ENCODE measurements at places on chromosomes 5 and 9. TPM values are rescaled to one million over a fixed set of nuclear protein-coding genes. Genes with fewer than 3 reads are reported as not detected.

Gene ZNF608
- total RNA-seq = 22.0 TPM

Gene LEAP2
- 3.3 TPM for total RNA-seq

Gene CCNJL
- total RNA-seq = 0.09 TPM

Gene CCNB1
- total RNA-seq = 12.7 TPM

Gene CAMK2A
- not detected for total RNA-seq

Gene SHOC1
- total RNA-seq = not detected

Gene NMUR2
- not detected for total RNA-seq

Gene TAF11L10
- not detected for total RNA-seq

Gene OTULINL
- total RNA-seq = 0.27 TPM

Gene CRB2
- total RNA-seq = 1.0 TPM

Gene GPR151
- not detected for total RNA-seq

- no peaks in the 10 kb centered on the region for H3K36me3 ChIP-seq
- no peak for DNase-seq
Observed at GRCh38 chr9:129509533-129509928, 111.4 kb downstream of the C9orf50 start.

- H3K27me3 ChIP-seq = peaks cover 9% of the 10 kb centered on the region
- no peaks in the 10 kb centered on the region for H3K4me1 ChIP-seq
- no peak for DNase-seq
- H3K4me3 ChIP-seq = no peak overlapping the region
- no peak overlapping the region for H3K27ac ChIP-seq
Observed at GRCh38 chr9:129289883-129290282, 111.8 kb upstream of the IER5L start.

- H3K36me3 ChIP-seq = no peaks in the 10 kb centered on the region
- no peak overlapping the region for H3K4me3 ChIP-seq
- H3K4me1 ChIP-seq = peaks cover 11% of the 10 kb centered on the region
- no peak overlapping the region for H3K27ac ChIP-seq
Observed at GRCh38 chr9:128242828-128243214, 33.0 kb downstream of the GOLGA2 start.

DNA sequence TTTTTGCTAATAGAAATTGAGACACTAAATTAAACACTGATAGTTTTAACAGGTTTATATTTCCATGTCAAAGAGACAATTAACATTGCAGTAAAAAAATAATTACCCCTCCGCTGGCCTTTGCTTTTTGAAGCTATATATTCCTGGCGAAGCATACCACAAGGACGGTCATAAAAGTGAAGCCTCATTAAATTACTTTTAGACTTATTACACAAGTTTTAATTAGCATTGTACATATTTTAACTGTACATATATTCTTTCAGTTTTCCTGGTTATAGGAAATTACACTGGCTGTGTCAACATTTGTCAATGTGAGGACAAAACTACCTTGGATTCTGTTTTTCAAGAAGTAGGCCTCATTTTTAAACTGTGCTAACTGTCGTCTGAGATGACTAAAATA lies 1.2 kb downstream of the CDKN2A start:
- peak overlapping the region; percentile 14 for H3K27ac ChIP-seq
- peaks cover 25% of the 10 kb centered on the region for H3K4me1 ChIP-seq
- DNase-seq = no peak
- H3K36me3 ChIP-seq = peaks cover 6% of the 10 kb centered on the region

GRCh38 chr9:132370592-132370991 lies 15.8 kb upstream of the SETX start:
- peaks cover 6% of the 10 kb centered on the region for H3K36me3 ChIP-seq
- H3K27me3 ChIP-seq = no peaks in the 10 kb centered on the region
- no peak for DNase-seq
- H3K4me3 ChIP-seq = no peak overlapping the region

DNA sequence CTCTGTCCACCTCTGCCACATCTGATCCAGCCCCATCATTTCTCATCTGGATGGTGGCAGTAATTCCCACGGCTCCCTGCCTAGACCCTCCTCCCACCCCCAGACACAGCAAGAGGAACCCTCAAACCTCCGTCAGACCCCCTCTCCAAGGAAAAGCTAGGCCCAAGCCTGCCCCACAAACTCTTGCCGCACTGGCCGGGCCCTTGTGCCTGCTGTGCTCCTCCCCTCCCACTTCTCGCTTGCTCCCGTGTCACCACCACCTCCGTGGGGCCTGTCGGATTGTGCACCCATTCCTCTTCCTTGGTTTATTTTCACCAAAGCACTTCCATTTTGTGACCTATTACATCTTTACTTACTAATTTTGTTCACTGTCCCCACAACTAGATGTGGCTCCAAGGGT lies 14.2 kb downstream of the BARX1 start:
- peaks cover 53% of the 10 kb centered on the region for H3K27me3 ChIP-seq
- H3K36me3 ChIP-seq = no peaks in the 10 kb centered on the region
- H3K27ac ChIP-seq = no peak overlapping the region
- H3K4me1 ChIP-seq = peaks cover 9% of the 10 kb centered on the region
- no peak overlapping the region for H3K4me3 ChIP-seq
- no peak for DNase-seq

- H3K4me1 ChIP-seq = no peaks in the 10 kb centered on the region
- no peak for DNase-seq
- no peaks in the 10 kb centered on the region for H3K27me3 ChIP-seq
- H3K4me3 ChIP-seq = no peak overlapping the region
Observed at GRCh38 chr5:153516504-153517240, 26.2 kb downstream of the GRIA1 start.

- DNase-seq = no peak
- H3K36me3 ChIP-seq = peaks cover 87% of the 10 kb centered on the region
- H3K27me3 ChIP-seq = no peaks in the 10 kb centered on the region
- no peak overlapping the region for H3K4me3 ChIP-seq
- H3K4me1 ChIP-seq = no peaks in the 10 kb centered on the region
Observed at GRCh38 chr9:120463765-120464164, 116.2 kb downstream of the CDK5RAP2 start.

- no peak for DNase-seq
- no peaks in the 10 kb centered on the region for H3K27me3 ChIP-seq
- H3K4me1 ChIP-seq = no peaks in the 10 kb centered on the region
- H3K4me3 ChIP-seq = no peak overlapping the region
Observed at GRCh38 chr5:159231167-159231566, 21.8 kb upstream of the RNF145 start.

DNA sequence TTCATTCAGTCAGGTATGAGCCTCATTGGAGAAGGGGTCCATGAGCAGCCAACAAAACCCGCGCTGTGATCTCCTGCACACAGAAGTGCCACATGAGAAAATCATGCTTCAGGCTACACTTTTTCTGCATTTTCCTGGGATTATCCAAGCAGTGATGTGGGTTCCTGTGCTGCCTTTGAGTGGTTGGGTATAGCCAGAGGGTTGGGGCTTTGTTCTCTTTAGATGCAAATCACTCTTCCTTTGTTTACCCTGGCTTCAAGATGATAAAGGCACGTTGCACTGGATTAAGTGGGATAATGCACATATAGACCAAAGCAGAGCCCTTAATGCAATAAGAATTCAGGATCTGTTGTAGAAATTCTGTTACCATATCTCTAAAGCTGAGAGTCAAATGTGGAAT lies 18.7 kb downstream of the ECM2 start:
- no peaks in the 10 kb centered on the region for H3K36me3 ChIP-seq
- H3K4me3 ChIP-seq = no peak overlapping the region
- H3K4me1 ChIP-seq = no peaks in the 10 kb centered on the region
- DNase-seq = no peak

- peaks cover 15% of the 10 kb centered on the region for H3K4me1 ChIP-seq
Observed at GRCh38 chr5:179837076-179838011, 16.6 kb downstream of the SQSTM1 start.

GRCh38 chr5:18754201-18754600 lies 1119.9 kb downstream of the TAF11L14 start:
- H3K4me1 ChIP-seq = peaks cover 5% of the 10 kb centered on the region
- DNase-seq = no peak
- no peaks in the 10 kb centered on the region for H3K27me3 ChIP-seq
- no peak overlapping the region for H3K27ac ChIP-seq
- H3K36me3 ChIP-seq = no peaks in the 10 kb centered on the region
- no peak overlapping the region for H3K4me3 ChIP-seq

DNA sequence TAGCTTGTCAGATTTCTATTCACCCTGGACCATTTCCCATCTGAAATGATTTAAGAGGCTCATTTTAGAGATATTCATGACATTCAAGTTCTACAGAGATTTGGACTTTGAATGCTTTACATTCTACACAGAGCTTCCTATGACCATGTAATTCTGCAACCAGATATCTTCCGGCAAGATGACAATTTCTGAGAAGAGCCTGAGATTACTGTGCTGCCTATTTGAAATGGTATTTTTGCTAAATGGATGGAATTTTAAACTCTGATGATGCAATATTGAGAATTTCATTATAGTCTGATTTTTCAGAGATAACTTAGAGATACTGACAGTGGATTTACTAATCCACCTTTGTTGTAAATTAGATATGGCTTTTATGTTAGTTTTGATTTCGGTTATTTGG lies 16.0 kb upstream of the ACOT12 start:
- H3K4me3 ChIP-seq = no peak overlapping the region
- H3K36me3 ChIP-seq = peaks cover 17% of the 10 kb centered on the region
- no peaks in the 10 kb centered on the region for H3K4me1 ChIP-seq
- no peak overlapping the region for H3K27ac ChIP-seq

DNA sequence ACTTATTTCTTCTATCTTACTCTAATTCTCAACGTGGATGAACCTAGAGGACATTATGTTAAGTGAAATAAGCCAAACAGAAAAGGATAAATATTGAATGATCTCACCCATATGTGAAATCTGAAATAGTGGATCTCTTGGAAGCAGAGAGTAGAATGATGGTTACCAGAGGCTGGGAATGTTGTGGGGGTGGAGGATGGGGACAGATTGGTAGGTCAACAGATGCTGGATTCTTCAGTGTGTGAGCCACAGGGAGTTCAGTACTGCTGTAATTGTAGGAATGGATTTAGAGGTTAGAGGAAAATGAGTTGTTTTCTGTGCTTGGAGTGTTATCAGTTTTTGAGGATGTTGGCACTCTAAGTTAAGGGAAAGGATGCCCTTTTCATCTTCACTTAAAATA lies 190.6 kb downstream of the FBXL7 start:
- H3K36me3 ChIP-seq = no peaks in the 10 kb centered on the region
- no peak for DNase-seq
- H3K27ac ChIP-seq = no peak overlapping the region
- H3K27me3 ChIP-seq = no peaks in the 10 kb centered on the region
- no peaks in the 10 kb centered on the region for H3K4me1 ChIP-seq

- H3K4me1 ChIP-seq = peaks cover 96% of the 10 kb centered on the region
- H3K27ac ChIP-seq = peak overlapping the region; percentile 97
- H3K4me3 ChIP-seq = peak overlapping the region; percentile 41
Observed at GRCh38 chr9:33135470-33135958, 31.6 kb downstream of the B4GALT1 start.

- H3K27ac ChIP-seq = no peak overlapping the region
- peaks cover 6% of the 10 kb centered on the region for H3K27me3 ChIP-seq
- H3K36me3 ChIP-seq = no peaks in the 10 kb centered on the region
- no peaks in the 10 kb centered on the region for H3K4me1 ChIP-seq
- DNase-seq = no peak
Observed at GRCh38 chr9:89116064-89116804, 62.4 kb downstream of the SHC3 start.

DNA sequence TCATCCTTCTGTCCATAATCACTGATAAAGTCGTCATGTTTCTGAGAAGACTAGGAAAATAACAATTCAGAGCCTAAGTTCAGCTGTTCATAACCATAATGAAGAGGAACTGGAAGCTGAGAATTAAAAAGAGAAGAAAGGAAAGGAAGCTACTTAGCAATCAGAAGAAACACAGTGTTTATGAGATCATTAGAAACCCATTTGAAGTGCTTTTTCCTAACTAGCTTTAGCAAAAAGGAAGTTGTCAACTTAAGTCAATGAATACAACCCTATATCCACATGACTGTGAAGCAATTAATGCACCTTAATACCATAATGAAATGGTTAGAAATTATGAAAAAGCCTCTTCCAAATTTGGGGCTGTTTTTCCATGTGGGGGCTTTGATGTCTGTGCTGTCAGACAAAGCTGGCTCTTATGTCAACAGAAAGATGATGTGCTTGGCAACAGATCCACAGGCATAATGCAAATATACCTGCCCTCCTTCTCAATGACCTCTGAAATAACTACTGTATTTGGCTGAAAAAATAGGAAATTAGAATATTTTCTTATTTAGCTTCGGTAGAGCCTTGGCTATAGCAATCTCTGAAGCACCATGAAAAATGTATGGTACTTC lies 463.5 kb downstream of the RASEF start:
- H3K4me1 ChIP-seq = no peaks in the 10 kb centered on the region
- H3K27me3 ChIP-seq = no peaks in the 10 kb centered on the region
- no peak for DNase-seq
- H3K4me3 ChIP-seq = no peak overlapping the region

- H3K27me3 ChIP-seq = no peaks in the 10 kb centered on the region
- H3K4me1 ChIP-seq = peaks cover 19% of the 10 kb centered on the region
- H3K36me3 ChIP-seq = peaks cover 43% of the 10 kb centered on the region
Observed at GRCh38 chr9:93071464-93071863, 13.0 kb downstream of the SUSD3 start.

GRCh38 chr5:119290161-119290569 lies 65.7 kb upstream of the TNFAIP8 start:
- peak overlapping the region; percentile 89 for H3K27ac ChIP-seq
- no peak for DNase-seq
- no peaks in the 10 kb centered on the region for H3K27me3 ChIP-seq
- H3K4me3 ChIP-seq = peak overlapping the region; percentile 75
- H3K4me1 ChIP-seq = peaks cover 85% of the 10 kb centered on the region

DNA sequence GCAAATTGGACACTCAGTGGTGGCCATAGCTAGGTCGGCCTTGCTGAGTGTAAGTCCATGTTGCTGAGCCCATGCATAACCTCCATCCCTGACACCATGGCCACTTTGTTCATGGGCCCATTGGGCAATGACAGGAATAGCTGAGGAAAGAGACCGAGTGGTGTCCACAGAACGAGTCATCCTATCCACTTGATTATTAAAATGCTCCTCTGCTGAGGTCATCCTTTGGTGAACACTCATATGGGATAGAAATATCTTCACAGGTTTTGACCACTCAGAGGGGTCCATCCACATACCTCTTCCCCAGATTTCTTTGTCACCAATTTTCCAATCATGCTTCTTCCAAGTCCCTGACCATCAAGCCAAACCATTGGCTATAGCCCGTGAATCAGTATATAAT lies 63.6 kb downstream of the PPIC start:
- H3K4me1 ChIP-seq = peaks cover 2% of the 10 kb centered on the region
- no peaks in the 10 kb centered on the region for H3K27me3 ChIP-seq
- DNase-seq = no peak
- H3K4me3 ChIP-seq = no peak overlapping the region
- no peak overlapping the region for H3K27ac ChIP-seq

GRCh38 chr5:34580983-34581382 lies 75.1 kb upstream of the RAI14 start:
- H3K27me3 ChIP-seq = peaks cover 9% of the 10 kb centered on the region
- H3K27ac ChIP-seq = no peak overlapping the region
- DNase-seq = no peak
- no peak overlapping the region for H3K4me3 ChIP-seq
- H3K4me1 ChIP-seq = no peaks in the 10 kb centered on the region
